ENCODE measurements at places on chromosomes 1 and 21. TPM values are rescaled to one million over a fixed set of nuclear protein-coding genes. Genes with fewer than 3 reads are reported as not detected.

DNA sequence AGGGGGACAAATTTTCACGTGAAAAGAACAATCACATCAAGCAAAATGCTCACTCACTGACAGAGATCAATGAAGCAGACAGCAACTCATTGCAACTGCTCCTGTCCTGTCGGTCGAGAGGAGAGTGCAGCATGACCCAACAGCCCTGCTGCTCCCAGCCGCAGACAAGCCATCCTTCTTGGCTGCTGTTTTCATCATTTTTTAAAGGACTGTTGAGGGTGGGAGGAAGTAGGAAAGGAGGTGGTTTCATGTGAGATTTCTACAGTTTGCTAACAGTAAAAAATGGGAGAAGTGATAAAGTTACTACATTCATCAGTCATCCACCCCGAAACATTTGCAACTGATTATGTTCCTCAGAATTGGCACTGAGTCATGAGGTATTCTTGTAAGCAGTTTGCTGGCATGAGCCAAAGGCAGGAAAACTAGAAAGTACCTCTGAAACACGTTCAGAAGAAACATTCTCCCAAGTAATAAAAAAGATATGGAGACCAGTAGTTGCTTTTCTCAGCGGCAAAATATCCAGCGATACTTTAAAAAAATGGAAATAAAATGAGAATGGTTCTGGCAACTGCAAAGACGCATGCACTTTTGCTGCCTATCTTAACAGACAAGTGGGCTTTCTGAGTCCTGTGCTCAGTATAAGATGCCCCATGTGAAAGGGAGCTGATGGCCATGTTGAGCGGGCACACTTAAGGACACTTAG lies 72.0 kb upstream of the CLDN14 start:
- DNase-seq, result no peak

- DNase-seq, result no peak
Observed at GRCh38 chr1:46315669-46316403, 12.3 kb downstream of the UQCRH start.

DNA sequence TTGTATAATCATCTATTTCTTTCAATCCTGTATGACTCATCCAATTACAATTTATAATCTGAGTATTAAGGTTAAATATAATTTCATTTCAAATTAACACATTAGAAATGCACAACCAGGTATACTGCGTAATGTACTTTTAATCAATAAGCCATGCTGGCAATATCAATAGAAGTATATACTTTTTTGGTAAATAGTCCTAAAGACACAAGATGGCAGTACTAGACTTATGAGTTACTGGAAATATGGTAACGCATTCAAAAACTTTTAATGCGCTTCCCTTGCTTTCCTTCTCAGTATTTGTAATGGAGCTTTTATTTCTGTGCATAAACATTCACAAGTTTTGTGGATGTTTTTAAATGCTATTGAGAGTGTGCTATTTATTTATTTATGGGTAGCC lies 1162.0 kb upstream of the TMPRSS15 start:
- no peak for DNase-seq

- DNase-seq, result no peak
Observed at GRCh38 chr1:16719571-16720350, 20.6 kb upstream of the RNU1-4 start.

DNA sequence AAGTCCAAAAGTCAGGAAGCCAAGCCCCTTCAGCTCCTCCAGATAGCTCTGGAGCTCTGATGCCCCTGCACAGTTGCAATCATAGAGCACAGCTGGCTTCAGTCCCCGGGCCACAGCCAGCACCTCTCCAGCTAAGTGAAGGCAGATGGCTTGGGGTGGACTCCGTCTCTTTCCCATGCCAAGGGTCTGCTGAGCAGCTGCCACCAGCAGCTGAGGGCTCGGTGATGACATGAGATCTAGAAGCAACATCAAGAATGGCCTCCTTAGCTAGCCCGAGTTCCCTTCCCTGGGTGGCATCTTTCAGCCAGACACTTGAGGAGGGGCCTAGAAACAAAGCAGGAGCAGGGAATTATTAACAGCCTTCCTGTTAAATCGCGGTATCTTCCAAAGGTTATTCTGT lies 973 bp downstream of the C1orf74 start:
- DNase-seq, result no peak

GRCh38 chr1:19680644-19681043 lies 16.0 kb downstream of the HTR6 start:
- no peak for DNase-seq

- peak; percentile 55 for DNase-seq
Observed at GRCh38 chr1:14300991-14301703, 297.3 kb upstream of the KAZN start.

DNA sequence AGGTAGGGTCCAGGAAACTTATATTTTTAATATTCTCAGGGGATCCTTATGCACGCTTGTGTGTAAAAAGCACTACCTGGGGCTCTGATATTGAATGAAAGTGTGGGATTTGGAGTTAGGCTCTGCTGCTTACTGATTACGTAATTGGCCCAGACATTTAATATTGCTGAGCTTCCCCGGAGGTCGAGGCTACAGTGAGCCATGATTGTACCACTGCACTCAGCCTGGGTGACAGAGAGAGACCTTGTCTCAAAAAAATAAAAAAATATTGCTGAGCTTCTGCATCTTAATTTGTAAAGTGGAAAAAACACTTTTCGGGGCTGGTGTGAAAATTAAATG lies 62.2 kb upstream of the KIF26B start:
- no peak for DNase-seq

- no peak for DNase-seq
Observed at GRCh38 chr21:46386734-46387088, 62.8 kb downstream of the PCNT start.

DNA sequence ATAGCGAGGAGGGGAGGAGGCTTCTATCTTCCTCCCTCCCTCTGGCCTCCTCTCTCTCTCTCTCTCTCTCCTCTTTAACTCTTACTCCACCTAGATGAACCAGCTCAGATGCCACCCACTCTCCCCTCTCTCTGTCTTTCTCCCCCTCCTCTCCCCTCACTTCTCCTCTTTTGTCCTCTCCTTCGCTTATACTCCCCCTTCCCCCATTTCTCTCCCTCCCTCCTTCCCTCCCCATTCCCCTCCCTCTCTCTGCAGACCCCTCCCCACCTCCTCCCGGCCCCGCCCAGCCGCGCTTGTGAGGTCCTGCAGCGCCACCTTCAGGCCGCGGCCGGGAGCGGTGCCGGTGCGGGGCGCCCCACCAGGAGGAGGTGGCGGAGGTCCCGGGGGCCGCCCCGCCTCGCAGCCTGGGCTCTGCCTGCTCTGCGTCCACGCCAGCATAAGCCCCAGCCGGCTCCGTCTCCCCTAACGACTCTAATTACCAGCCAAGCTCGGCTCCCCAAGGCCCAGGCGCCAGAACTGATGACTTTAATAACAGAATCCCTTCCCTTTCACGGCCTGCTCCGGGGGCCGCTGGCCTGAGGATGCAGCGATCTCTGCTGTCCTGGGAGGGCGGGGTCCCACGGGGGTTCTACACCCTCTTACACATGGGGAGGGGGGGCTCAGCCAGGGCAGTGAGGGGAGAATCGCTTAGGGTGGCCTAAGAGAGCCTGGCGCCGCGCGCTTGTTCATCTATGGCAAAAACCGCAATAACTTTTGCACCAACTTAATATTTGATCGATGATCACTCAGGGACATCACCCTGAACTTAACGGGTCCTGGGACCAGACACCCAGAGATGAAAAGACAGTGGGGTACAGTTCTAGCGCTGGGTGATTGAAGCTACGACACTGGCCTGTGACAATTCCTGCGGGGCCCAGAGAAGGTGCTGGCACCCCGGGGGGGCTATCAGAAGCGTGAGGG lies 637.3 kb downstream of the MATN1 start:
- DNase-seq, result peak; percentile 63

DNA sequence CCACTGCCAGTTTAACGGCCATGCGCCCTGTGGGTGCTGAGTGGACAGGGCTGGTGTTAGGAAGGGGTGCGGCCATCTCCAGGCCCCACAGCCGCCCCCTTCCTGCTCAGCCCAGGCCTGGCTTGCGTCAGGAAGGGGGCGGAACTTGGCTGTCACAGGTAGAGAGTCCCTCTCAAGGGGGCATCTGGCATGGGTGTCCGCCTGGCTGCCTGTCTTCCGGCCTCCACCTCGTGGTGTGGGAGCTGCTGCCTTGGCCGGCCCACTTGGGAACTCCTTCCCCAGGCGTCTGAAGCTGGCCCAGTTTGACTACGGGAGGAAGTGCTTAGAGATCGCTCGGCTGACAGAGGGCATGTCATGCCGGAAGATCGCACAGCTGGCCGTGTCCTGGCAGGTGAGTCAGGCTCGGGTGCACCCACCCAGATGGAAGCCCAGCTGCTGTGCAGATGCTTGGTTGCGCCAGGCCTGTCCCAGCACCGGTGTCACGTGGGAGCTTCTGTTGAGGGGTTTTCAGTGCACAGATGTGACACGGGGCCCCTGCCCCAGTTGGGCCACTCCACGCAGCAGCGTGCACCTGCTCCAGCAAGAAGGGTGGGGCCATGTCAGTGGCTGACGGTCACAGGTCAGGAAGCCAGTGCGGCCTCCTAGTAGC lies 9.1 kb upstream of the ATAD3B start:
- DNase-seq, result peak; percentile 53

GRCh38 chr1:70499695-70500094 lies 88.6 kb downstream of the CTH start:
- no peak for DNase-seq

DNA sequence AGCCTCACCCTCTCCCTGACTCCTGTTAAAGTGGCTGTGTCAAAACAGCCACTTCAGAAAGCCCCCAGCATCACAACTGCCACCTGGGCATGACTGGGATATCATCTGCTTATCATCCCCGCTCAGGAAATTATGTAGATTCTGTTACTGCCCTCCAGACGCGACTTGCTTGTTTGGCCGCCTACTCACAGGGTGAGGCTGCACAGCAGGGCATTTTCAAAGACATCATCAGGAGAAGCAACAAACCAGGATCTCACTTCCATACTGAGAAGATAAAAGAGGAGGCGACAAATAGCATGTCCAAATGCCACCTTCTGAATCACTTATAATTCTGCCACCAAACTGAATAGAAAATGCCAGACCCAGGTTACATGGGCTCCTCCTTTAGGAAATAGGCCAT lies 94.8 kb downstream of the MIS18A start:
- no peak for DNase-seq

DNA sequence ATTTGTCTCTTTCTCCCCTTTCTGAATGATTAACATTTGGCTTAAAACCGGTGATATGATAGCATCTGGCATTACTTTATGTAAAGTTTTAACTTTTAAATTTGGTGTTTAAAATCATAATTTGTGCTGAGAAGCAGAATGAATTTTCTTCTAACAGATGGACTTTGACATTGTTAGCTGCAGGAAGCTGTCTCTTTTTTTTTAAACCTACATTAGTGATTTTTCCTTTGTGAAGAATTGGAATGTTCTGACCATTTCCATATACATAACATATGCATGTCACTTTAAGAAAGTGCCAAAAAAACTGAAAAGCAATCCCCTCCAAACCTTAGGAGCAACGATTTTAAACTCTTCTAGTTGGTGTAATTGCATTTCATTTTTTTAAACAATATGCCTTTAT lies 22.2 kb downstream of the F3 start:
- DNase-seq, result no peak

DNA sequence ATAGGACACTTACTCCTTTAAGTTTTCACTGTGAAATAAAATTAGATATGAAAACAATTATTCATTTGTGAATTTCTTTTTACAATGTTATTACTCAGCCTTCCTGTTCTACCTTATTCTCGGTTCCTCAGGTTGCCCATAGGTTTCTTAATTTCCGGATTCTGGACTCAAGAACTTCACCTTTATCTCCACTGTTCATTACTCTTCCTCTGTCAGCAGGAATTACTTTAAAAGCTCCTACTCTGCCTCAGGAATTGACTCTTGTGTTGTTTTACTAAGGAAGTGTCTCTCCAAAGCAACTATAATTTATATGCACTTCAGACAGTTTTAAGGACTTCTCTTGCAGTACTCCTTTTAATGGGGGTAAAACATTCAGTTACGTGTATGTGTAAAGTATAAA lies 123.8 kb downstream of the OSBPL9 start:
- DNase-seq, result no peak

- peak; percentile 75 for DNase-seq
Observed at GRCh38 chr1:46607345-46608130, 3.5 kb upstream of the MKNK1 start.

GRCh38 chr21:37461479-37461878 lies 94.9 kb downstream of the DYRK1A start:
- DNase-seq, result no peak

GRCh38 chr1:94096797-94097549 lies 24.0 kb downstream of the ABCA4 start:
- peak; percentile 42 for DNase-seq

GRCh38 chr1:7983086-7983778 lies 21.7 kb downstream of the PARK7 start:
- DNase-seq, result no peak

GRCh38 chr1:204190212-204191211 lies 5.8 kb downstream of the KISS1 start:
- peak; percentile 24 for DNase-seq

DNA sequence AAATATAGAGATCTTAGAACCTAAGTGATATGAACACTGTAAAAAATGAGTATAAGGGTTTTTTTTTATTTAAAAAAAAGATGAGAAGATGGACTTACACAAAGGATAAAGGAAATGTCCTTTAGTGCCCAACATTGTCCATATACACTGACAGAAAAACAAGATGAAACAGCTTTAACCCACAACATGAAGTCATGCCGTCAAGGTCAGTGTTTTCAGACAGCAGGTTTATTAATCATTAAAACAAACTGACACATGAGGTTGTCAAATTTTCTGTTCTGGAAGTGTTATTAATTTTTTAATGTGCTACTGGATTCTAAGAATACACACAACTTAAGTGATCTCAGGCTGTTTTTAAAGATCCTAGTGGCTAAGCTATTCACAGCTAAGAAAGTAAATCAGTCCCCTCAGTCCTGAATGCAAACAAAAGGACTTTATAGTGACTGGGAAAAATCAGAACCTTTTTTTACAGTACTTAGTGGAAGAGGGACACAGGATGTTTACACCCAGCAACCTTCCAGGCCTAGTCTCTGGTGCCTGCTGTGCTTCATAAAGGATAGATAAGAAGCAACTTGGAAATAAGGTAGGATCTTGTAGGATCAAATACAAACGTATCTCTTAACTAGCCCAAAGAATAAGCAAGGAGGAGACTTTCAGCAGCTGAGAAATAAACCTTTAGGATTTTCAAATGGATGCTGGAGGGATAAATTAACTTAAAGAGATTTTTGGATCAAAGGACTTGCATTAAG lies 21.9 kb upstream of the PKN2 start:
- no peak for DNase-seq

KRTAP13-2 gene
- total RNA-seq, result not detected

MTARC2 gene
- total RNA-seq, result 32.7 TPM

LRRC8B gene
- total RNA-seq, result 4.9 TPM

OR2L3 gene
- total RNA-seq, result not detected

G0S2 gene
- 220 TPM for total RNA-seq

CCDC181 gene
- 1.6 TPM for total RNA-seq

UTS2 gene
- not detected for total RNA-seq

NPHP4 gene
- total RNA-seq, result 5.1 TPM

CDCA8 gene
- total RNA-seq, result 0.88 TPM

FBXO28 gene
- 17.3 TPM for total RNA-seq

FAF1 gene
- total RNA-seq, result 76.8 TPM

TNFRSF4 gene
- total RNA-seq, result 1.2 TPM

FOXD2 gene
- 0.06 TPM for total RNA-seq

NEXN gene
- 235 TPM for total RNA-seq

Data from left cardiac atrium (tissue), 4 donors.